ENCODE measurements at places on chromosomes 12 and 14.

GRCh38 chr12:93943780-93944179 is 204.6 kb upstream of the PLXNC1 start:
- no peak for DNase-seq

- no peak for DNase-seq
These were observed 1935.1 kb upstream of the FLRT2 start for GRCh38 chr14:83594874-83595273.

GRCh38 chr12:26606911-26607310 is 226.1 kb downstream of the ITPR2 start:
- DNase-seq: no peak

GRCh38 chr14:26078561-26078960 is 519.3 kb downstream of the NOVA1 start:
- DNase-seq: no peak

DNA sequence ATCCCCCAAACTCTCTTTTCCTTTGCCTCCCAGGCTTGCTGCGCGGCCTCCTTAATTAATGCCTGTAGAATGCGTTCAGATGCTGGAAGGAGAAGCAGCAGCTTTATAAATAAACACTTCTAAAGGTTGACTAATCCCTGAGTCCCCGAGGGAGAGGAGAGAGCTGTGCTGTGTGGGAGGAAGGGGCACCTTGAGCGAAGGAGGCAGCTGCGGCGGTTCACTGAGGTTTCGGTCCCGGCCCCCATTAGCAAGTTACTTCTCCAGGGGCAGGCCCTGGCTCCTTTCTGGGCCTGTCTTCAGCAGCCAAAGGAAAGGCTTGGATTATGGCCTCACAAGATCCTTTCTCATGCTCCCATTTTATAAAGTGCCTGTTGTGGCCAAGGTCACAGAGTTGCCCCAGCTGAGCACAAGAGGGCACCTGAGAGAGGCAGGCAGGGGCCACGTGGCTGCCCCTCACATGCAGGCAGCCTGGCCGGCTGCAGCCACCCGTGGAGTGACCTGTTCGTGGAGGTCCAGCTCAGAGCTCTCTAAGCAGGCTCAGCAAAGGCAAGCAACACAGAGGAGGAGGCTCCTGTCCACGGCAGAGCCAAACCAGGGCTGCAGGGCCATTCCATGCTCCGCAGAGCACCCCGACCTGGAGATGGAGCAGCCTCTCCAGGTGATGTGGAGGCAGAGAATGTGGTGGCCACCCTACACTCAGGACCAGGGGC is 15.0 kb upstream of the CACNA2D4 start:
- DNase-seq: peak; percentile 76

DNA sequence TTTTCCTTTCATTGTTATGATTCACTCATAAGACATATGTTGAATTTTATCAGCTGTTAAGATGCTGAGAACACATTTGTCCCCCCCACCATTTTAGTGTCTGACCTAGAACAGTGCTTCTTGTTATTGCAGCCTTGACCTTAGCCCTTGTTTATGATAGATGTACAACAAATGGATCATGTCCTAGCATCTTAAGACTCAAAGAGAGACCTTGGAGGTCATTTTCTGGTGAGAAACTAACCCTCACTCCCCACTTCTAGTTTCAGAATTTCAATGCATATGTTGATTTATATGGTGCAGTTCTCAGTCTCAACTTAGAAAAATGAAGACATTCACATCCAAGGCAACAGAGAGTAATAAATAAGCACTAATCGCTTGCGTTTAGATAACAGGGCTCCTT is 391.2 kb downstream of the AEBP2 start:
- peak; percentile 26 for DNase-seq

- no peak for DNase-seq
These were observed 51.8 kb downstream of the SMUG1 start for GRCh38 chr12:54136844-54137580.

- no peak for DNase-seq
These were observed 444 bp downstream of the DRAM1 start for GRCh38 chr12:101877806-101878242.

DNA sequence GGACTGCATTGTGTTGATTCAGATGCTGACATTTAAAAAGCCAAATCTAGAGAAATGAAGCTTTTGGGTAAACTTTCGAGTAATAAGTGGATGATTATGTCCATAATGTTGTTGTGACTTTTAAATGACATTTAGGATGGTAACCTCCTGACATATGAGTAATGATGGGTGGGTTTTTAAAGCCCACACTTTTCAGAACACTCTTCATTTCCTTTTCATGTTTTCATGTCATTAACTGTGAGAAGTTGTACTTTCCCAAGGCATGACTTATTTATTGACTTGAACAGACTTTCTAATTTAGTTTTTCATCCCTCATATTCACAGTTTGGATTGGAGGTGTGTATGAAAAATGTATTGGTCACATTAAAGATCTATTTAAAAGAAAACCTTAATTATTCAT is 35.5 kb downstream of the RGS6 start:
- DNase-seq: no peak

DNA sequence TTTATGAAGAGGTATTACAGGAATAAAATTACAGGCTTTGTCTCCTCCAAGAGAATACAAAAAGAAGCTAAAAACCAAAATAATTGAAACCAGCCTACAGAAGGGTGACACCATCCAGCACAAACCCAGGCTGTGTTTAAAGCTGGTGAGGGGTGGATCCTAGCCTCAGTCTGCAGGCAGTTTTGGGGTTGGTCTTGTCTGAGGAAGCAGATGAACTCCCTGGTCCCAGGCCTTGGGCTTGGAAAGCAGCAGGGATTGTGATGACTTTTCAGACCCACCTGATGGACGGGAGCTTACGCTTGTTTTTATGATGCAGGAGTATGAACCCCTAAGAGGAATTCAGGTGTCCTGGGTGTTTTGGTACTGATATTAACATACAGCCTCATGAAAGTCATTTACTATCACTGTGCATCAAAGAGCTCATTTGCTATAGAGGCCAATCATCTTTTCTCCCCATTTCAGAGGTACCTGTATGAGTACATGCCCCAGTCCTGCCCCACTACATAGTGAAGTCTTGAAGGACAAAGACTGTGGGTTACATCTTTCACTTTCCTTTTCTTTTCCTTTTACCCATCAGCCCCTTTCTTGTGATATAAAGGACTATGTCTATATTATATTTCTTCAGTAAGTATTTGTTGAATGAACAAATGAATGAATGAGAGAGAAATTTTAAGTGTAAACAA is 18.1 kb downstream of the PRICKLE1 start:
- no peak for DNase-seq

- DNase-seq: peak; percentile 55
These were observed 899 bp upstream of the KCNH3 start for GRCh38 chr12:49537752-49538509.

DNA sequence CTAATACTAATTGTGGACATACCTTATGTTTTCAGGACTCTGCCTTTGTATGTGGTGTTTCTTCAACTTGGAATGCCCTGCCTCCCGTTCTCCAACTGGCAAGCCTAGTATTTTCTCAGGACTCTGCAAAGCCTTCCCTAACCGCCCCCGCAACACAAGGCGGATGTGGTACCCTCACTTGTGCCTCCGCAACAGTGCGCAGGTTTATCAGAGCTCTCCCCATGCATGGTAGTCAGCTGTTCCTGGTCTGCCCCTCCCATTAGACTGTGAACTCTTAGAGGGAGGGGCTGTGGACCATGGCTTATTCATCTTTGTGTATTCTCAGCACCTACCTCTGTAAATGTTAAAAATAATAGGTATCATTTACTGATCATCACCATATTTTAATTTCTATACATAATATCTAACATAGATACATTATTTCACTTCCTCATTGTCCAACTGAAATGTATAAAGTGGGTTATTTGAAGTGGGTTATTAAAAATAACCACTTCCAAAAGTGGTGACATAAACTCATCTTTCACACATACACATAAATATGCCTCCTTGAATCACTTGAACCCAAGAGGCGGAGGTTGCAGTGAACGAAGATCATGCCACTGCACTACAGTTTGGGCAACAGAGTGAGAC is 9.0 kb downstream of the LPAR5 start:
- DNase-seq: peak; percentile 70

GRCh38 chr14:28243600-28243999 is 523.0 kb upstream of the FOXG1 start:
- no peak for DNase-seq

DNA sequence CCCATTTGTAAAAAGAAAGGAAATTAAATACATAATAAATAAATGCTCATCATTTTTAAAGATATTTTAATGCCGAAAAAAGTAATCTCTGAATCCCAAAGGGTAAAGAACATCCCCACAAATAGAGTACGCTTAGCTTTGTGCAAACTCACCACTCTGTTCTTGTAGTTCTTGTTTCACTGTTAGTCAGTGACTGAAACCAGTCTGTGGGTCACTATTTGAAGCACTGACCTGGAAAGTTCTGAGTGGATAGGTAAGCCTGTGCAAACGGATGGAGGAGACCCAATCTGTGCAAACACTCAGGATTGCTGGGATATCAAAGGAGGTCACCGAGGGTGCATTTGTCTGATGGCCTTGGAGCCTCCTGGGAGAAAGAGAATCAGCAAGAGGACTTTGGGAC is 68.1 kb upstream of the TSPAN11 start:
- no peak for DNase-seq

- no peak for DNase-seq
These were observed 111.3 kb downstream of the DYRK2 start for GRCh38 chr12:67759829-67760228.

DNA sequence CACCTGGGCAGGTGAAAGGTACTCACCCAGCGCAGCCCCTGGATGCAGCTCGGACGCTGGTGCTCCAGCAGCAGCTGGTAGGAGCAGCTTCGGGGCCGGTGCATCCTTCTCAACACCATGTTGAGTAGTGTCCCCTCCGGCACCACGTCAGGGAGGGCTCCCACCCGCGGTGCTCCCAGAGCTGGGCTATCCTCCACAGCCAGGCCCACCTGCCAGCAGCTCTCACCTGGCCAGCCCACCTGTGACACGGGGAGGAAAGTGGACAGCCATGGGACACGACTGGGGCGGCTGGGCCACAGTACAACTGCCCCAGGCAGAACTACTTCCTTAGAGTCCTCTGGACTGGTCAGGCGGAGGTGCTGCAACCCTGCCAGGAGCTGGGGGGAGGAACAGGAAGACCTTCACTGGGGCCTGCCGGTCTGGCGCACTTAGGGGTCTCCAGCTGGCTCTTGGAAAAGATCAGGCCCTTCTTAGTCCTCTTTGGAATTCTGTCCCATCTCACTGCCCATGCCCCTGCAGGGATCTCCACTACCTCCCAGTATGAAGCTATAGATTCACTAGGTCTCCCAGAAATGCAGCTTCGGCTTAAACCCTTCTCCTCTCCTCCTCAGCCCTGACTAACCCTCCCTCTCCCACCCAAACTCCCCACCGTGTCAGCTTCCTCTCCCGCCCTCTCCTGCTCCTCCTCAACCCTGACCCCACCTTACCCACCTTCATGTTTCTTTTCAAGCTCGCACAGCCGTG is 668 bp downstream of the RAPGEF3 start:
- DNase-seq: no peak

GRCh38 chr14:20499108-20499507 is 6.2 kb upstream of the RNASE10 start:
- DNase-seq: no peak

- DNase-seq: no peak
These were observed 239.6 kb downstream of the ZFP36L1 start for GRCh38 chr14:68553311-68553710.

DNA sequence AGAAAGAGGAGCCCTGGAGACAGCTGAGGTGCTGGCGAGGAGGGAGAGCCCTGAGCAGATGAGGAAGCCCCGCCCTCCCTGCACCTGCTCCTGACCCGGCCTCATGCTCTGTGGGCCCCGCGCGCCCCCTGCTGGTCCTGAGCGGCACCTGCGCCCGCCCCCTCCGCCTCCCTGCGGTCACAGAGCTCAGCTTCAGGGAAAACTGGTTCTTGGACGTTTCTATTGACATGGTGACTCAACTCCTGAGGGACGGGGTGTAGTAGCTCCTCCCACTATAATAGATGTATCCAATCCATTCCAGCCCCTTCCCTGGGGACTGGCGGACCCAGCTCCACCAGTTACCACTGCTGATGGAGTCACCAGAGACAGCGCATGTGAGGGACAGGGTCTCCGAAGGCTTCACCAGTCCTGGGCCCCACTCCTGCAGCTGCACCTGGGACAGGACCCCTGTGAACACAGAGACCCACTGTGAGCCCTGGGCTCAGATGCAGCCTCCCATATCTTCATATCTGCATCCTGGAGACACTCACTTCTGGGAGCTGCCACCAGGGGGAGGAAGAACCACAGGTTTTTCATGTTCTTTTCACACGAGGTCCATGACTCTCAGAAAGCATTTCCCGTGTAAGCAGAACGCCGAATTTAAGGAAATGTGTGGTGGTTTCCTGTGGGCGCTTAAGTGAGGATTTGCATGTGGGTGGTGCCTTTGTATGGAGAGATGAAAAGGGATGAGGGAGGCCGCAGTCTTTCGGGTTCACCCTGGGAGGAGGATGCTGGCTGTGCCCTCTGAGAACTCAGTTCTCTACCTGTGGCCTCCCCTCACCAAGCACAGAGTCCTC is 1346.4 kb downstream of the TMEM121 start:
- peak; percentile 68 for DNase-seq

DNA sequence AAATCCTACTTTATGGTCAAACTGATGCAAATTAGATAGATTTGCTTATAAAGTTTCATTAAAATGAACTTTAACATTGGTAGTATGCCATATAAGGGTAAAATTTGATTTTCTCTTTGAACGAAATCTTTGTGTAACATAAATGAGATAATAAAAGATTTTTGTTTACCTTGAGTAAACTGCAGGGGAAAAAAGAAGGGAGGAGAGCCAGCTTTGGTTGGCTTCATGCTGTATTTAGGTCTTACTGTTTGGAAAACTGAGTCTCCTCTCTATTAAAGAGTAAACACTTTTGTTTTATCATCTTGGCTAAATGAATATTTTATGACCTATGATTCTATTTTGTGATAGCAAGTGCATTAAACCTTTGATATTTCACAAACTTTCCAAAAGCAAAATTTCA is 267.6 kb downstream of the IPO8 start:
- no peak for DNase-seq

DNA sequence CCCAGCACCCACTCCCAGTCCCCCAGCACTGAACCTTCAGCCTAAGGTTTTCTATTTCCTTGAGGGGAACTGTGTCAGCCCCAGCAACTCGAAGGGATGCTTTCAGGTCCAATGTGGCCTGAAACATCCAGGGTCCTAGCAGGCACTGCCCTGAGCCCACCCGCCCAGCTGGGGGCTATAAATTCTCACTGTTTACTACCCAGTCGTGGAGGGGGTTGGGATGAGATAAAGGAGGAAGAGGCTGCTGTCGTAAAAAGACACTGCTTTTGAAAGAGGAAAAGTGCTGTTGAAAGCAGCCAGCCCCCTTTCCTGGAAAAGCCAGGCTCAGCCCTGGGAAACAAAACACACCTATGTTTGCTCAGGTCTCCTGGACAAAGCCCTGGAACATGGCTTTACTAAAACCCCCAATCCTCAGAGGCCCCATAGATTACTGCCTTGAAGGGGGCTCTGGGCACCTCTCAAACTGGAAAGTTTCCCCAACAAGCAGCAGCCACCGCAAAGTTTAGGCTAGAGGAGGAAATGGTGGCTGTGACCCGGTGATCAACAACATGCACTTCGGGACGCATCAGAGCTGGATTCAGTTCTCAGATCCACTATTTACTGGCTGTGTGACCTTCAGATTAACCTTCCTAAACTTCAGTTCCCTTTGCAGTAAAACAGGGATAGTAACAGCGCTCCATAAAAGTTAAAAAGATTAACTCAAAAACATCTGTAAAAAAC is 51.0 kb downstream of the ACTN1 start:
- no peak for DNase-seq

GRCh38 chr12:2959505-2960389 is 550 bp downstream of the TEAD4 start:
- peak; percentile 73 for DNase-seq

- no peak for DNase-seq
These were observed 233.1 kb downstream of the TRHDE start for GRCh38 chr12:72505227-72505626.

GRCh38 chr14:56896922-56897321 is 86.6 kb upstream of the OTX2 start:
- no peak for DNase-seq
